GM12878 (cell line): ENCODE measurements at places on chromosomes 5 and 9. TPM values are rescaled to one million over a fixed set of nuclear protein-coding genes. Genes with fewer than 3 reads are reported as not detected.

The FGF10 gene
- polyA plus RNA-seq: not detected in 2 replicates

DNA sequence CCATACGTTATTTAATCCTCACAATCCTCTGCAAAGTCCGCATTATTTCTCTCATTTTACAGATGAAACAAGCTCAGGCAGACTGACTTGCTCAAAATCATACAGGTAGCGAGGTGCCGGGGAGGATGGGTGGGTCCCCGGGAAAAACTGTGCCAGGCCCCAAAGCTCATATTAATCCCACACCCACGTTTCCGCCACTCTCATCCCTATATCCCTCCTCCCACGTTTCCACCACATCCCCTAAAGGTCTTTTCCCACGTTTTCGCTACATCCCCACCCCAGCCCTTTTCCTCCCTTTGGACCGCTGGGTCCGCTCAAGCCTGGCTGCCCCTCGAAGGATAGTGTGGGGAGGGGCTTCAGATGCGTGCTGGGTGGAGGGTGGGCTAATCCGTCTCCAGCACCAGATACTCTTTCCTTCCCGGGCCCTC lies 434 bp upstream of the FSD1L start:
- DNase-seq: no peak

- peak; percentile 35 for DNase-seq
These were observed 10.1 kb upstream of the MOB3B start for GRCh38 chr9:27539479-27540441.

- no peak for DNase-seq
These were observed 7.4 kb downstream of the F2RL2 start for GRCh38 chr5:76615759-76616158.

DNA sequence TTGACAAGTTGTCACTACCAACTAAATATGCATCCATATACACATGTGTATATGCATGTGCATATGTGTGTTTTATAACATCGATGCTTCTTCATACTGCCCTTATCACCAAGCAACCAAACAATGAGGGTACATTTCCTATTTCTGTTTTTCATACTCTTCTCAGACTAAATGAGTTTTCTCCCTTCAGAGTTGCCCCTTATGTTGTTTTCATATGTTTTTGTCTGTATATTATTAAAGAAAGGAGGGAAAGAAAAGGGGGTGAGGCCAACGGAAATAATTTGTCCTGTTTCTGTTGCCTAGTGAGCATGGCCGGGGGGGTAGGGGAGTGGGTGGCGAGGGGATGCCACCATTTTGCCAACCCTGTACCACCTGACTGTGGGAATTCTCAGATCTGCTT lies 28.8 kb upstream of the NFIB start:
- DNase-seq: no peak

The WNK2 gene
- polyA plus RNA-seq: not detected in 2 replicates

DNA sequence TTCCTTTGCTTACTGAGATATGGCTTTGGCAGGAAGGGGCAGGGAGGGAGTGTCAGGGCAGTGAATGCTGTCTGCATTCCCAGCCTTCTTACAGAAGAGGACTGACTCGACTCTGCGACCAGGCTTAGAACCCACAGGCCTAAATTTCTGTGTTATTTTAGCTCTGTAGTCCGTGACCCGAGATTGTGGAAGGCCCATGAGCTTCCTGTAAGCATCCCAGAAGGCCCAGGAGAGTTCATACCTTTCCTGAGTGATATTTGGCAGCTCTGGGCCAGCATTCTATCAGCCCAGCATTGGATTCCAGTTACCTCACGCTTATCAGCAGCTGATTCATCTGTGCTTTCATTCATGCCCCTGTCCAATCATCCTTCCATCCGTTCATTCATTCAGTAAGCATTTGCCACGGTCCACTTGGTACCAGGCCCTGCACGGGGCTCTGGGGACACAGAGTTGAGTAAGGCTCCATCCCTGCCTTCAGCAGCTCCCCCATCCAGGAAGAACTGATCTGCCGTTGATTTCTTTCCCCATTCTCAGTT lies 28.2 kb upstream of the RPL26L1 start:
- no peak for DNase-seq
